ENCODE measurements at places on chromosomes 5 and 9.
A peak's percentile ranks its signal among the peaks of the same experiment; 100 is the strongest.

DNA sequence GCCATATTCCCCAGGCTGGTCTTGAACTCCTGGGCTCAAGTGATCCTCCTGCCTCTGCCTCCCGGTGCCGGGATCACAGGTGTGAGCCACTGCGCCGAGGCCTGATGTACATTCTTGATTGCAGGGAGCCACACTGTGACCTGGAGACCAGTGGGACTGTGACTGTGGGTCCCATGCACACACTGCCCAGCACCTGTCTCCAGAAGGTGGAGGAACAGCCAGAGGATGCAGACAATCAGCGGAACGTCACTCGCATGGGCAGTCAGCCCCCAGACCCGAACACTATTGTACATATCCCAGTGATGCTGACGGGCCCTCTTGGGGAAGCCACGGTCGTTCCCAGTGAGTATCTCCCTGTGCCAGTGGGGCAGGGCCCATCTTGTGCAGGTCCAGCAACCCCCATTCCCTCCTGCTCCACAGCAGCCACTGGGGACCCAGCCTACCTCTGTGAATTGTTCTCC is 147.3 kb downstream of the CACNA1B start:
- no peak for DNase-seq

DNA sequence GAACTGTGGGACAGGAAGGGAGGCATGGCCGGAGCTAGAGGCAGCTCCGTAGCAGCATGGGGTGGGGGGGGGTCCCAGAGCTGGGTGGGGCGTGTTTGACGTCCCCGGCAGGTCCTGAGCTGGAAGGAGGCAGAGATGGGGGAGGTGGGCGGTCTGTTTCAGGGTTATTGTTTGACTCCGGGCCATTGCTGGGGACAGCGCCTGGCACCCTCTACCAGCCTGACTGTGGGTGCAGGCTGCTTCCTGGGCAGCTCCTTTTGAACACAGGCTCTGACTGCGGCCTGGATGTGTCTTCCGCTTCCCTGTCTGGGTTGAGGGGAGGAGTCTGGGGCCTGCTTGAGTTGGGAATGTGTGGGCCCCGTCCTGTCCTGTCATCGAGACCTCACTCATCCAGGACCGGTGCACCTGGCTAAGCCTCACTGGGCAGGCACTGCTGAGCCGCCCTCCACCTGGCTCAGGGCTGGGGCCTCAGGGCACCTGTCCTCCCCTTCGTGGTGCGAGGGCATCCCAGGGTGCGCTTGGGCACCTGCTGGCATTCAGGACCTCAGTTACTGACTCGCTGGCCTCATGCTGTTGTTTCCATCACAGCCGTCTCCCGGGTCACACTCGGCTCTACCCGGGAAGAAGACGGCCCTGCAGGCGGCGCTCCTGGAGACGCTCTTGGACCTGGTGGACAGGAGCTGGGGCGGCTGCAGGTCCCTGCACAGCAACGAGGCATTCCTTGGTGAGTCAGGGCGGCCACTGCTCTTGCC is 26.5 kb downstream of the CEP72 start:
- DNase-seq: no peak

GRCh38 chr5:140468188-140468587 is 66.6 kb downstream of the ANKHD1 start:
- DNase-seq: no peak

DNA sequence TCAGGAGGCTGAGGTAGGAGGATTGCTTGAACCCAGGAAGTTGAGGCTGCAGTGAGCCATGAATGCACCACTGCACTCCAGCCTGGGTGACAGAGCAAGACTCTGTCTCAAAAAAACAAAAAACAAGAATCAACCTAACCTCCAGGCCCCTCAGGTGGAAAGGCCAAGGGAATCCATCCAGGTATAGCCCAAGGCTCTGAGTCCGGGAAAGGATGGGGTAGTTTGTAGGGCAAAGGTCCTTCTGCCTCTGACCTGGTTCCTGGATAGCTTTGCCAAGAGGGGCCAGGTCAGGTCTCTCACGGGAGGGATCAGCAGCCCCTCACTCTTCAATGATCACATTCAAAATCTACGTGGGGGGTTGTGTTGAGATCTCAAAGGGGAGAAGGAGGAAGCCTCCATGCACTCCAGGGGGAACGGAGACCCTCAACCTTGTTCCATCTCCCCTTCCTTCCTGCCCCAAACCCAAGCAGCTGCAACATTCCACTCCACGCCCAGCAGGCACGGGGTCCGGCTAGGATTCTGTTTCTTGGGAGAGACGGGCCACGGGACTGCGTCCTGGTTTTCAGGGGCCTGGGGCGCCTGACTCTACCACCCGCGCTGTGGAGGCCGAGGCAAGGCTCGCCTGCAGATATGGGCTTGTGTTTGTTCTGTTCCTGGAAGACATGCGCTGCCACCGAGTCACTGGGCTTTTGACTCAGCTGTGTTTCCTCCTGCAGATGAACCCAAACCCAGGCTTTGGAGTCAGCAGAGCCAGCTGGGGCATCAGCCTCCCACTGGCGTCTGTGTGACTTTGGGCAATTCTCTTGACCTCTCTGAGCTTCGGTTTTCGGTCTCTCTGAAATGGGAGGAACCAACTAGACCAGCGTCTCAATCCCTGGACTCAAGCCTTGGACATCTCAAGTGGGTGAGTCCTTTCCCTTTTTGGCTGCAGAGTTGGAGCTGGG is 35.5 kb downstream of the PLPP7 start:
- DNase-seq: no peak

- peak; percentile 87 for DNase-seq
Observed at GRCh38 chr5:149628221-149628620, 46.9 kb downstream of the ARHGEF37 start.

DNA sequence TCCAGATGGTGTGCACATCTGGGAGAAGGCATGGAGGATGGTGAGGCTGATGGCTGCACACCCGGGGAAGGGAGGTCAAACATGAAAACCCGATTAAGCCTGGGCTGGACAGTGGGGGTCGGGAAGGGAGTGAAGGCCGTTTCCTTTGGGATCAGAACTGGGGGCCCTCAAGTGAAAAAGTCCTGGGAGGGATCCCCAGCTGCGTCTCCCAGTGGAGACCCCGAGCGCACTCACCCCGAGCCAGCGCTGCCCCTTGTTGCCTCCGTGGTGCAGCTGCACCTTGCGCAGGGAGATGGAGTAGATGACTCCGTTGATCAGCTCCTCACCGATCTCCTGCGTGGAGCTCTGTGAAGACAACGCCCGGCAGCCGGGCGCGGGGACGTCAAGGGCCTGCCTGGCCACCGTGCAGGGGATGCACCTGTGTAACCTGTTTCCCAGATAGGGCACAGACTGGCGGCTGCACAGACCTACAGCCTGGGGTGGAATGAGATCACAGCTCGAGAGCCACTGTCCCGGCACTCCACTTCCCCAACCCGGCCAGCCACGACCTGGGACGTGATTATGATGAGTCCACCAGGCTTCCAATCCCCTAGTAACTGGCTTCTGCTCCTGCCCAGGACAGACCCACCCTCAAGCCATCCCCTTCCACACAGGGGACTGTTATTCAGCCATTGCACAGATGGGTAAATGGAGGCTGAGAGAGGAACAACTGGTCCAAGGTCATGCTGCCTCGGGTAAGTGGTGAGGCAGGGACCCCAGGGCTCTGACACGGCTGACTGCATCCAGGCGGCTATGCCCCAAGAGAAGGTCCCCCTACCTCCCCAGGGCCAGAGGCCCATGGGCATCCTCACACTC is 9.0 kb downstream of the RALGDS start:
- no peak for DNase-seq

- DNase-seq: no peak
Observed at GRCh38 chr5:176837707-176838115, 27.4 kb downstream of the UNC5A start.

DNA sequence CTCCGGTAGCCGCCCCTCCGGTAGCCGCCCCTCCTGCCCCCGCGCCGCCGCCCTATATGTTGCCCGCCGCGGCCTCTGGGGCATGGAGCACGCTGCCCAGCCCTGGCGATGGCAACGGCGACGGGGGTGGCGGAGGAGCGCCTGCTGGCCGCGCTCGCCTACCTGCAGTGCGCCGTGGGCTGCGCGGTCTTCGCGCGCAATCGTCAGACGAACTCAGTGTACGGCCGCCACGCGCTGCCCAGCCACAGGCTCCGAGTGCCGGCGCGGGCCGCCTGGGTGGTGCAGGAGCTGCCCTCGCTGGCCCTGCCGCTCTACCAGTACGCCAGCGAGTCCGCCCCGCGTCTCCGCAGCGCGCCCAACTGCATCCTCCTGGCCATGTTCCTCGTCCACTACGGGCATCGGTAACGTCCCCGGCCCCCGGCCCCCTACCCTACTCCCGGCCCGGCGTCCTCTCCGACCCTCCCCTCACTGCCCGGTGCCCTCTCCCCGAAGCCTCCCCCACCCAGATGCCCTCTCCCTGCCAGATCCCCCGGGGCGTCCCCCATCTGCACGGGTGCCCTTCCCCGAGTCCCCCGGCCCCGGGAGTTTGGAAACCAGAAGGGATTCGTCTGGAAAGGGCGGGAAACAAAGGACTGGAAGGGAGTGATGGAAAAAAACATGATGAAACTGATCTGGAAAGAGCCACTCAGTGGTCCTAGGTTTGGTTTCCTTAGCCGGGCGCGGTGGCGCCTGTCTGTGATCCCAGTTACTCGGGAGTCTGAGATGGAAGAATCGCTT is 417 bp downstream of the SRD5A1 start:
- DNase-seq: peak; percentile 17

- DNase-seq: no peak
Observed at GRCh38 chr5:132767150-132767549, 9.9 kb downstream of the SEPTIN8 start.
